CD14-positive monocyte (primary cell): ENCODE measurements at places on chromosomes 11 and 22. TPM values are rescaled to one million over a fixed set of nuclear protein-coding genes. Genes with fewer than 3 reads are reported as not detected.
A peak's percentile ranks its signal among the peaks of the same experiment; 100 is the strongest.

DNA sequence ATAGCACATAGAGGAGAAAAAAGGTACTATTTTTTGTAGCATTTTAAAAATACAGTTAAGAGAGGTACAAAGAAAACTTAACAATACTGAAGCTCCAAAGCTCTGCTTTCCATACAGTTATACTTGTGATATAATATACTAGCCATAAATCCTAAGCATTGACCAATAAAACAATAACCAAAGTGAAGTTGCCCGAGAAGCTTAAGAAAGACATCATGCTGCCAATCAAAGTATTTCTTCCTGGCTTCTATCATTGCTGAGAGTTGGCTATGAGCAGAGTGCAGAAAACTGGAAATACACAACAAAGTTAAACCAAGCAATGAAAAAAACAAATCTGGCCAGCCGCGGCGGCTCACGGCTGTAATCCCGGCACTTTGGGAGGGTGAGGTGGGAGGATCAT, 84.2 kb downstream of the RBFOX2 start:
- H3K27ac ChIP-seq: no peak overlapping the region
- H3K36me3 ChIP-seq: no peaks in the 10 kb centered on the region
- no peak for DNase-seq
- no peaks in the 10 kb centered on the region for H3K4me1 ChIP-seq
- H3K27me3 ChIP-seq: no peaks in the 10 kb centered on the region
- H3K4me3 ChIP-seq: no peak overlapping the region

Gene SHANK2
- polyA plus RNA-seq: not detected

Gene CCDC73
- polyA plus RNA-seq: 0.09 TPM

Gene FEN1
- polyA plus RNA-seq: 4.3 TPM

- DNase-seq: peak; percentile 56
- peaks cover 92% of the 10 kb centered on the region for H3K36me3 ChIP-seq
- H3K4me3 ChIP-seq: no peak overlapping the region
Measured at GRCh38 chr11:69088676-69089146, 40.0 kb downstream of the TPCN2 start.

DNA sequence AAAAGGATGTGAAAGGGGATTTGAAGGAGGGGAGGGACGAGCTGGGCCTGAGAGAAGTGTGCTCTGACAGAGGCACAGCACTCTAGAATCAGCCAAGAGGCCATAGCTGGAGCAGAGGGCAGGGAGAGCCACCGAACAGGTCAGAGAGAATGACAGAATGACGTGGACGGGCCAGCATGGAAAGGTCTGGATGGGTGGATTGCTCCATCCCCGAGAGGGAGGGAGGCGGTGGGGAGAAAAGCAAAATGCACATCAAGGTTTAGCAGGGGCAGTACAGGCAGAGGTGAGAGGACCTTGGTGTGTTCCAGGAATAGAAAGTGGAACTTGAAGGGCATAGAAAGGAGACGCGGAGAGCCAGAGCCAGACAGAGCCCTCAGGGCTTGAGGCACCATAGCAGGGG, 6.9 kb downstream of the PMM1 start:
- H3K4me1 ChIP-seq: no peaks in the 10 kb centered on the region
- H3K27me3 ChIP-seq: no peaks in the 10 kb centered on the region
- H3K27ac ChIP-seq: no peak overlapping the region
- no peak for DNase-seq
- H3K4me3 ChIP-seq: no peak overlapping the region

DNA sequence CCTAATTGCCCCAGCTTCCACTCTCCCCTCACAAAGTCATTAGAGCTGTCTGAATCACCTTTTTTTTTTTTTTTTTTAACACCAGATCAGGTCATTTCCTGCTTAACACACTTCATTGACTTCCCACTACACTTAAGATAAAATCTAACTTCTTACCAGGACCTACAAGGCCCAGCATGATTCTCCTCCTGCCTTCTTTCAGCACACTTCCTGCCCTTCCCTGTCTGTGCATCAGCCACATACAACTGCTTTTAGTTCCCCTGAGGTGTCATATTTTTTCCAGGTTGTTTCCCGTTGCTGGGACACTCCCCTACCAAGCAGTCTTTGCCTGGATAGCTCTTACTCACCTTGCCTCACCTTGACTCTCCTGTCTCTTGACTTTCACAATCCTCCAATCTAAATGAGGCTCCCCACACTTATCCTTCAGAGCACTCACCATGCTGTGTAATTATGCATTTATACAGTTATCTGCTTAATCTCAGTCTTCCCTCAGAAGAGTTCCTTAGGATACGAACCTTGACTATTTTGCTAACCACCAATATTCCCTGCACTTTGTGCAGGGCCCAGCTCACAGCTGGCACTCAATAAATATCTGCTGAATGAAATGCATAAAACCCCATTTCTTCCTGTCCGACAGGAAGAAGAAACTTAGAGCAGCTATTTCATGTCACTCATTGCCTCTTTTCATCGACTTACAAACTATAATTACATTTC, 96.6 kb upstream of the AKIP1 start:
- H3K4me1 ChIP-seq: peaks cover 18% of the 10 kb centered on the region
- no peak overlapping the region for H3K4me3 ChIP-seq
- H3K27me3 ChIP-seq: peaks cover 2% of the 10 kb centered on the region
- no peaks in the 10 kb centered on the region for H3K36me3 ChIP-seq
- DNase-seq: no peak

Gene AMOTL1
- 0.46 TPM for polyA plus RNA-seq

Gene APOA5
- polyA plus RNA-seq: not detected

DNA sequence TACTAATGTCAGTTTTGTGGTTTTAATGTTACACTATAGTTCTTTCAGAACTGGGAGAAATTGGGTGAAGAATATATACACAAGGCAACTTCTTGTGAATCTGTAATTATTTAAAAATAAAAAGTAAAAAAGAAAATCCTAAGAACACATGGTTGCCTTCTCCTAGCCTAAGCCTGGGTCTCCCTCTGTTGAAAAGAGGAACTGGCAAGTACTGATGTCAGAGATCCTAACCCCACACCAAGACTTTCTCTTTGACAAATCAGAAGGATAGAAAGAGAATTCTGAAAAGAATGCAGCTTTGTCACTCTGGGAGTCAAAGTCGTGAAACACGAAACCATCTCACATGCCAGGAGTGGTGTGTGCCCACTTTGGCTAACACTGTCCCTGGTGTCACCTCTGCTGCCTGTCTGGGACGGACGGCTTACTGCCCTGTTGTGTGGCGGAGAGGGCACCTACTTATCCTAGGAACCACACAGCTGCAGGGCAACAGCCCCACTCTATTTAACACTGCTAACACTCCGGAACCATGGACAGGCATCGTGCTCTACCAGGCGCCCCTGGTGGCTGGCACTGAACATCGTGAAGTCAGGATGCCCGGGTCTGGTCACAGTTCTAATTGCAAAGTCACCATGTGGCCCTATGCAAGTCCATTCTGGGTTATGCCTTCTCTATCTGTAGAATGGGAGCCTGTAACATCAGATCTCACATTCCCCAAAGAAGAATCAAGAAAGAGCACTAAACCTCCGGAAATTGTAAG, 108.7 kb upstream of the CD82 start:
- no peaks in the 10 kb centered on the region for H3K36me3 ChIP-seq
- no peaks in the 10 kb centered on the region for H3K4me1 ChIP-seq
- no peaks in the 10 kb centered on the region for H3K27me3 ChIP-seq
- no peak overlapping the region for H3K4me3 ChIP-seq

Gene SLCO2B1
- 0.13 TPM for polyA plus RNA-seq

DNA sequence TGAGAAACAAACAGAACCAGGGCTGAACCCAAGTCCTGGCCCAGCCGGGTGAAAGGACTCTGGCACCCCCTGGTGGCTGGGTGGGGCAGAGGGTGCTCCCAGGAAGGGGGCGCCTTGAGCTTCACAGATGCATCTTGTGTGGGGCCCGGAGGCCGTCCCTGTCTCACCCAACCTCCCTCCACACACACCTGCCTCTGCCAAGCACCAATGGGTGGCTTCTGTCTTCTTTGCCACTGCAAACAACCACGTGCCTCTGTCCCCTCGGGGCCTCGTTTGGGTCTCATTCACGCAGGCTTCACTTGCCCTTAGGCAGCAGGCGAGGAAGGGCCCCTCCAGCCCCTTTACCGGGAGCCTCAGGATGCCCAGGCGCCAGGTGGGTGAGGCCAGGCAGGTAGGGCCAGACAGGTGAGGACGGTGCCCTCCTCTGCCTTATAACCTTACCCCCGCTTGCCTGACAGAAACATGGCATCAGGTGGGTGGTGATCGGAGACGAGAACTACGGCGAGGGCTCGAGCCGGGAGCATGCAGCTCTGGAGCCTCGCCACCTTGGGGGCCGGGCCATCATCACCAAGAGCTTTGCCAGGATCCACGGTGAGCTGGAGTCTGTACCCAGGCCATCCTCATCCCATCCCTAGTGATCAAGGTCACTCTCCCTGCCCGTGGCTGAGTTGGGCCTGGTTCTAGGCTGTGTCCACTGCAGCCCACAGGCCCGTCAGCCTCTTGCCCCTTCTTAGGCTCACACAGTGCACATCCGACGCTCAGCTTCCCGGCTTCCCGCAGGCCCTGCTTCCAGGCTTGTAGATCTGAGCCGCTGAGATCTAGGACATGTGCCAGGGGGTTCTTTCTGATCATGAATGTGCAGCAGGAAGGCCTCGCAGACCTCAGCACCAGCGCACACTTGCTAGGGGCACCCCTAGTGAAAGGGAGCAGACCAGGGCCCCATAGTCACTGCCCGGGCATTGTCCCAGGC, 17.2 kb downstream of the POLR3H start:
- peaks cover 93% of the 10 kb centered on the region for H3K36me3 ChIP-seq
- no peaks in the 10 kb centered on the region for H3K27me3 ChIP-seq
- peaks cover 9% of the 10 kb centered on the region for H3K4me1 ChIP-seq
- peak; percentile 20 for DNase-seq

Gene GRAMD4
- polyA plus RNA-seq: 12.6 TPM

Gene SCGB1A1
- not detected for polyA plus RNA-seq

- H3K27ac ChIP-seq: no peak overlapping the region
- no peak for DNase-seq
- H3K4me3 ChIP-seq: no peak overlapping the region
- H3K36me3 ChIP-seq: no peaks in the 10 kb centered on the region
- H3K27me3 ChIP-seq: no peaks in the 10 kb centered on the region
Measured at GRCh38 chr11:61158691-61159381, 2.4 kb downstream of the VPS37C start.

Gene GAL
- not detected for polyA plus RNA-seq

Gene FOLH1
- not detected for polyA plus RNA-seq

Gene GLYAT
- polyA plus RNA-seq: not detected in 2 replicates

Gene PATE2
- not detected in 2 replicates for polyA plus RNA-seq

Gene EMID1
- not detected for polyA plus RNA-seq

Gene CLMP
- polyA plus RNA-seq: not detected in 2 replicates

Gene KDM4E
- not detected for polyA plus RNA-seq
